ENCODE measurements at places on chromosomes 11 and 22.

GRCh38 chr22:21939461-21939913, 13.2 kb downstream of the PPM1F start:
- DNase-seq, result no peak

DNA sequence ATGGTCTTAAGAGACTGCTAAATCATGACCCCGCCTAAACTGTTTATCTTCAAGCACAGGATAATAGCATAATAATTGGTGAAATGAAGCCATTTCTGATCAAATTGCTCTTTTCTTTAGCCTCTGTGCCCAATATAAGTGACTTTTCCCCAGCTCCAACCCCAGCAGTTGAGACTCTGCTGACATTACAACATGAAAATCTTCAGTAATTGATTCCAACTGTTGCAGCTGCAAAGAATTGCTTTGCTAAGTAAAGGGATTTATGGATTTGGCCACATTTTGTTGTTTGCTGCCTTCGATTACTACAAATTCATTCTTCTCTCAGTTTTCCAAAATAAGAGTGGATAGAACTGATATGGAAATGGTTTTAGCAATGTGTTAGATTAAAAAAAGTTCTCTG, 576.7 kb upstream of the LRRC4C start:
- DNase-seq, result no peak

DNA sequence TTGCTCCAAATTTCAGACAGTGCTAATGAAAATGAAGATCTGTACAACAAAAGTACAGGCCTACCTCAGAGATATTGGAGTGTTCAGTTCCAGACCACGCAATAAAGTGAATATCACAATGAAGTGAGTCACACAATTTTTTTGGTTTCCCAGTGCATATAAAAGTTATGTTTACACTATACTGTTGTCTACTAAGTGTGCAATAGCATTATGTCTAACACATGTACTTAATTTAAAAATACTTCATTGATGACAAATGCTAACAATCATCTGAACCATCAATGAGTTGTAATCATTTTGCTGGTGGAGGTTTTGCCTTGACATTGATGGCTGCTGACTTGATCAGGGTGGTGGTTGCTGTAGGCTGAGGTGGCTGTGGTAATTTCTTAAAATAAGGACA, 60.6 kb upstream of the E2F8 start:
- no peak for DNase-seq

DNA sequence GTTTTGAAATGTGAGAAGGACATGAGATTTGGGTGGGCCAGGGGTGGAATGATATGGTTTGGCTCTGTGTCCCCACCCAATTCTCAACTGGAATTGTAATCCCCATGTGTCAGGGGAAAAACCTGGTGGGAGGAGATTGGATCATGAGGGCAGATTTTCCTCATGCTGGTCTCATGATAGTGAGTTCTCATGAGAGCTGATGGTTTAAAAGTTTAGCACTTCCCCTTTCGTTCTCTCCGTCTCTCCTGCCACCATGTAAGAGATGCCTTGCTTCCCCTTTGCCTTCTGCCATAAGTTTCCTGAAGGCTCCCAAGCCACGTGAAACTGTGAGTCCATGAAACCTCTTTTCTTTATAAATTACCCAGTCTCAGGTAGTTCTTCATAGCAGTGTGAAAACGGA, 113.5 kb downstream of the FCHSD2 start:
- no peak for DNase-seq

GRCh38 chr11:66879583-66879982, 22.7 kb downstream of the LRFN4 start:
- no peak for DNase-seq

- DNase-seq, result no peak
Observed at GRCh38 chr11:128473636-128474035, 113.7 kb downstream of the ETS1 start.

- DNase-seq, result no peak
Observed at GRCh38 chr11:122207505-122207904, 91.5 kb upstream of the BLID start.

- no peak for DNase-seq
Observed at GRCh38 chr11:9126636-9127035, 35.2 kb upstream of the SCUBE2 start.

DNA sequence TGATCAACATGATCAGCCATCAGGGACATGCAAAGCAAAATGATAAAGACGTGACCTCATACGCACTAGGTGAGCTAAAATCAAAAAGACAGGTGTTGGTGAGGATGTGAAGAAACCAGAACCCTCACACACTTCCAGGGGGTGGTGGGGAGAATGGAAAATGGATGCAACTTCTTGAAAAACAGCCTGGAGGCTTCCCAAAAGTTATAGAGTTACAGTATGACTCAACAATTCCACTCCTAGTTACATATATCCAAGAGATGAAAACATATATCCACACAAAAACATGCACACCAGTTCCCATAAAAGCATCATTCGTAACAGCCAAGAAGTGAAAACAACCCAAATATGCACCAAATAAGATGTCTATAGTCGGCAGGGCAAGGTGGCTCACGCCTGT, 42.1 kb upstream of the APLNR start:
- no peak for DNase-seq

DNA sequence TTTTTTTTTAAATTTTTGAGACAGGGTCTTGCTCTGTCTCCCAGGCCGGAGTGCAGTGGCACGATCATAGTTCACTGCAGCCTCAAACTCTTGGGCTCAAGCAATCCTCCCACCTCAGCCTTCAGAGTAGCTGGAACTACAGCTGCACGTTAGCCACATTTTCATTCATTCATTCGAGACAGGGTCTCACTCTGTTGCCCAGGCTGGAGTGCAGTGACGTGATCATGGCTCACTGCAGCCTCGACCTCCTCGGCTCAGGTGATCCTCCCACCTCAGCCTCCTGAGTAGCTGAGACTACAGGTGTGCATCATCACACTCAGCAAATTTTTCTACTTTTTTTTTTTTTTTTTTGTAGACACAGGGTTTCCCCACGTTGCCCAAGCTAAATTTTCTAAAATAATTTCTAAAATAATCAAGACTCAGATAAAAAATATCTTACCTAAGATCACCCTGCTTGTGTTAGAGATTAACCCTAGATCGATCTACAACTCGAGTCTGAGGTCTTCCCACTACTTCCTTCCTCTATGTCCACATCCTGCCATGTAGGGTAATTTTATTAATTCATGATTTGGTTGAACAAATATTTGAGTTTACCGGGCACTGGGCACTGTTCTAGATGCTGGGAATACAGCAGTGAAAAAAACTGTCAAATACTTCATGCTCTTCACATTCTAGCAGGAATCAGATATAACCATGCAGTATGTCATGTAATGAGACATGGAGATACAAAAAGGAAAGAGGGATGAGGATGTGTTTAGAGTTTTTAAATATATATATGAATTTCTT, 15.1 kb downstream of the EIF4G2 start:
- no peak for DNase-seq

DNA sequence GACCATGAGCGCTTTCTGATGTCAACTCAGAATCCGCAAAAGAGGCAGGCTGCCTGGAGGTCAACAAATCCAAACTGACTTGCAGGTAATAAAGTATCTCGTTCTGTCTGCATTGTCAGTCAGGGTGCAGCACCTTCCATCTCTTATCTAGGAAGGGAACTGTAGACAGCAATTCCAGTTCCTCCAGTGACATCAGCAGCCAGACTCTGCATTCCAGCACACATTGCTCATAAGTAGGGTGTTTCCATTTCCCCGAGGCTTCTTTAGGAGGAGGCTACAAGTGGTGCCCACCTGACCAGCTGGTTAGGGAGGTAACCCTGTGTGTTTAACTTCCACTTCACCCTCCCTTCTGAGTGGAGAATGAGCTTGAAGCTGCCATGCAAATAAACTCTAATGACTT, 53.3 kb downstream of the NTM start:
- DNase-seq, result no peak

- DNase-seq, result peak; percentile 54
Observed at GRCh38 chr11:75802913-75803820, 11.8 kb upstream of the UVRAG start.

DNA sequence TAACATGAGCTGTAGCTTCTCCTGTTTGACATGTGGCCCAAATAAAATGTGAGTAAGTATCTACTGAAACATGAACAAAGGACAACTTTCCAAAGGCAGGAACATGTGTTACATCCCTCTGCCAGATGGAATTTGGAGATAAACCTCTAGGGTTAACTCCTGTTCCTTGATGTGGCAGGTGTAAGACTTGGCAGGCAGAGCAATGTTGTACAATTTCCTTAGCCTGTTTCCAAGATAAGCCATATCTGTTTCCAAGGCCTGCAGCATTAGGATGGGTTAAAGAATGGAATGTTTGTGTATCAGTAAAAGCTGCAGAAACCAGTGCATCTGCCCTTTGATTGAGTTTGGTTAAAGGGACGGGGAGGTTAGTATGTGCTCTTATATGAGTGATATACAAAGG, 8.8 kb upstream of the DNAJB13 start:
- DNase-seq, result no peak

GRCh38 chr11:101582989-101583250, 887 bp downstream of the TRPC6 start:
- DNase-seq, result no peak

- DNase-seq, result no peak
Observed at GRCh38 chr11:79150320-79150719, 290.5 kb downstream of the TENM4 start.

DNA sequence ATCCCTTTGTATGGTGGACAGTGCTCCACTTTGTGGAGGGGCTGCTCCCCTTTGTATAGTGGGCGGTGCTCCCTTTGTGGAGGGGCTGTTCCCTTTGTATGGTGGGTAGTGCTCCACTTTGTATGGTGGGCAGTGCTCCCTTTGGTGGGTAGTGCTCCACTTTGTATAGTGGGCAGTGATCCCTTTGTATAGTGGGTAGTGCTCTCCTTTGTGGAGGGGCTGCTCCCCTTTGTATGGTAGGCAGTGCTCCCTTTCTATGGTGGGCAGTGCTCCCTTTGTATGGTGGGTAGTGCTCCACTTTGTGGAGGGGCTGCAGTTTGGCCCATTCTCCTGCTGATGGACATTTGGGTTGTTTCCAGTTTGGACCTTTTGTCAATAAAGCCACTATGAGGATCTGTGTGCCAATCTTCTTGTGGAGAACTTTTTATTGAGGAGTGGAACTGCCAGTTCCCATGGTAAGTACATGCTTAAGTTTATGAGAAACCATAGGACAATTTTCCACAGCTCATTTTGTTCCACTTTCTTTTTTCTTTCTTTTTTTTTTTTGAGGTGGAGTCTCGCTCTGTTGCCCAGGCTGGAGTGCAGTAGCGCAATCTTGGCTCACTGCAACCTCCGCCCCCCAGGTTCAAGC, 4.6 kb upstream of the TALDO1 start:
- DNase-seq, result no peak

GRCh38 chr11:87870086-87870485, 305.2 kb downstream of the RAB38 start:
- no peak for DNase-seq

DNA sequence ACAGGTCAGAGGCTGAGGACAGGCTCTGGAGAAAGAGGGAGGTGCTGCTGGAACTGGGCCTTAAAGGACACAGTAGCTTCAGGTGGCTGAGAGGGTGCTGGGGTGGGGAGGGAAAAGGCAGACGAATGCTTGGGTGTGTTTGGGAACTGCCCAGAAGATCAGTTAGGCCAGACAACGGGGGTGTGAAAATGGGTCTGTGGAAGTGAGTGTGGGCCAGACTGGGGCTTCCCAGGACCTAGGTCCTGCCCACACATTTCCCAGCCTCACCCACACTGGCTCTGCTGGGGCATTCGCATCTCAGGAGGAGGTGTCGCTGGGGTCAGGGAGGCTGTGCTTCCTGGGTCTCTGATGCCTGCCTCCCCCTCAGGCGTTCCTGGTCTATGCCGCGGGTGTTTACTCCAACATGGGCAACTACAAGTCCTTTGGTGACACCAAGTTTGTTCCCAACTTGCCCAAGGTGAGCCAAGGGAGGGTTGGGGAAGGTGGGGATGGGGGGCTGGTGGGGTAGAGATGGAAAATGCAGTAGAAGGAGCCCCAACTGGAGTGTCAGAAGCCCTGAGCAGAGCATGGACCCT, 4.7 kb downstream of the DPP3 start:
- DNase-seq, result no peak

DNA sequence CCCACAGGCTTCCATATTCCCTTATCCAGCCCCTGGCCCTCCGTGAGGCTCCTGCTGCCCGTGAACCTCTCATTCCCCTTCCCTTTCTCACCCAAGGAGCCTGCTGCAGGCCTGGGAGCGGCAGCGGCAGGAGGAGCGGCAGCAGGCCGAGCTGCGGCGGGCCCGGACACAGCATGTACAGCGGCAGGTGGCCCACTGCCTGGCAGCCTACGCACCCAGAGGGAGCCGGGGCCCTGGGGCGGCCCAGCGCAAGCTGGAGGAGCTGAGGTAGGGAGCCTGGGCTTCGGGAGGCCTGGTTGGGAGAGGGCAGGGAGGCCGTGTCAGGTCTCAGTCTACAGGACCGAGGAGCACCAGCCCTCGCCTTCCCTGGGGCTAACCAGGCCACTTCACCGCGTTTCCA, 8.1 kb upstream of the SART1 start:
- no peak for DNase-seq

- no peak for DNase-seq
Observed at GRCh38 chr22:41687901-41688364, 734 bp downstream of the SNU13 start.

GRCh38 chr11:116366980-116367645, 405.7 kb downstream of the BUD13 start:
- no peak for DNase-seq

GRCh38 chr11:35734669-35735410, 72.3 kb downstream of the TRIM44 start:
- no peak for DNase-seq

- no peak for DNase-seq
Observed at GRCh38 chr22:49779853-49780697, 47.6 kb downstream of the BRD1 start.

DNA sequence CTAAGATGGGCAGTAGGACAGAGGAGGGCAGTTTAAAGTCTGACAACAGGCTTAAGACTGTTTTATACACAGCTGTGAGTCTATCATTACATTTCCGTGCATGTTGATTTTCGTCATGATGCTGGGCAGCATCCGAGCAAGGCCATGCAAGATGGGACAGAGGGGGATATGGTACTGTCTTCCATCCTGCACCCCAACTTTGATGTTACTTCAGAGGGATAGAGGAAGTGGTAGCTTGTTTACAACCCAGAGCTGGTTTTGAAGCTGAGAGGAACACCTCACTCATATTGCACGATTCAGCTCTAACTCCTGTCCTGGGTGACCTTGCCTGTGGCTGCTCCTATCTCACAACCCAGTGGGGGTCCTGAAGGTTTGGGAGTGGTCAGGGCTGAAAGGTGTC, 3.0 kb upstream of the SORL1 start:
- no peak for DNase-seq

DNA sequence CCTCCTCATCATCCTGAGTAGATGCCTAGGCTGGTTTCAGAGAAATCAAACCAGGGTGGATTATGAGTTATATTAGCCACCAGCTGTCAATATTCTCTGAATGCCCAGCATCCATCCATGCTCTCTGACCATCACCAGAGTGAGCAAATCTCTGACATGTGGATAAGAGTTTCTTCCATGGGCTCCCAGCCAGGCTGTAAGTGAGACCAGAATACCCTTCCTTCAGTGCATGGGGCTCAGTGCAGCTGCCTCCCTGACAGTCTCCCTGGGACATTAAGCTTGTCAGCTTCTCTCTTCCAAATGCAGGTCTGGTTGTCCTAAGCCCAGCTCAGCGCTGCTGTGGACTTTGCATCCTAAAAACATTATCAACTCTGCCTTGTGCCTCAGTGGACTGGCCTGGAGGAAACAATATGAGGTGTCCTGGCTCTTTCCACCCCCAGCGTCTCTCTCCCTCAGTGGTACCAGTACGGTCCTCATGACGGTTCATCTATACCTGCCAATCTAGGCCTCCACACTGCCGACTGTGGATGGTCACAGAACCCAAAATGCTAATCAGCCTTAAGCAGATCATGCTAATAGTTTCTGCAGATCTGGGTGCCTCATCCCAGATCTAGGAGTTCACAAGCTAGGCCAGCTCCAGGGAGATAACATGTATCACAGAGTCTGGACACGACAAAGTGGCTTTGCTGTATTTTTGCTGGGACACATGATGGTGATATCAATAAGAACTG, 41.6 kb upstream of the PRAME start:
- DNase-seq, result no peak
